ENCODE measurements at places on chromosomes 4 and X. TPM values are rescaled to one million over a fixed set of nuclear protein-coding genes. Genes with fewer than 3 reads are reported as not detected.

DNA sequence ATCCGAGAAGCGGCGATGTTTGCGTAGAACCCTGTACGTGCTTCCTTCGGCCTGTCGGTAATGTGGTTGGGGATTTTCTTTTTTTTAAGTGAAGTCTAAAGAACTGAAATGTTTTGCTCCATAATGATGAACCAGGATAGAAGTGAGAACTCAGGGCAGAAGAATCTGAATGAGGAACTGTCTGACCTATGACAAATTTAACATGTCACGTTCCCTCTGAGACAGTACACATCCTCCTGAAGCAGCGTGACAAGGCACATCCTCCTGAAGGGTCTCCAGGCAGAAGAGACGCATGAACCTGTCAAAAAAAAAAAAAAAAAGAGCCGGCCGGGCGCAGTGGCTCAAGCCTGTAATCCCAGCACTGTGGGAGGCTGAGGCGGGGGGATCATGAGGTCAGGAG, 6.2 kb downstream of the CSF2RA start:
- DNase-seq = no peak

The RBMXL3 gene
- total RNA-seq = not detected

The GABRG1 gene
- total RNA-seq = 0.05 TPM

GRCh38 chrX:132918523-132918922, 39.9 kb downstream of the HS6ST2 start:
- DNase-seq = no peak

- no peak for DNase-seq
Observed at GRCh38 chr4:8545439-8545765, 34.8 kb upstream of the GPR78 start.

The SHISA3 gene
- total RNA-seq = 0.28 TPM

The XAGE3 gene
- not detected for total RNA-seq

DNA sequence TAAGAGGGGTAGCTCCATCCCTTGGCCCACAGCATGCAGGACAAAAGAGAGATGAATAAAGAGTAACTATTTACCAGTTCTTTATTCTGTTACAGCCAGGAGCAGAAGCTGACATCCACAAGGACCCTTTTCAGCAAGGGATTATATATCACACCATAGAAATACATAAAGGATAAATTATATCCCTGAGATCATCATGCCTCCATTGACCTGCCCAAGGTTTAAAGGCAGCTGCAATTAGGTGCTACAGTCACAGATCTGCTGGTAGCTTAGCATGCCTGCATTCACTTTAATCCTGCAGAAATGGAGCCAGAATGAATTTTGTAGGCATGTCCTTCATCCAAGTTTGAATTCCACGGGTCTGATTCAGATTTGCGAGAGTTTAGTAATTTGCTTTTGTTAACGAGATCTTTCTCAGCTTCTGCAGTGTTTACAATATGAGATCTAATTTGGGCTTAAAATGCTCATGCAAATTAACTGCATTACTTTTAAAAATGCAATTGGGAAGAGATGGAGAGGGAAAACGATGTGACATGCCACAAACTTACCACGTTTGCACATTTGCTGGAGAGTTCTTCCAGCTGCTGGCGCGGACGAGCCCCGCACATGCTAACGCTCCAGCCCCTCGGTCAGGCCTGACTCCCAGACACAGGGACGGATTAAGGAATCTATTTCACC, 327.0 kb upstream of the NOCT start:
- DNase-seq = no peak

The SSX2 gene
- not detected for total RNA-seq

GRCh38 chr4:153988492-153989363, 199.8 kb upstream of the SFRP2 start:
- no peak for DNase-seq

The ADGRL3 gene
- total RNA-seq = 2.0 TPM

GRCh38 chr4:119739796-119740195, 111.2 kb upstream of the PDE5A start:
- no peak for DNase-seq

The TMSB15B gene
- 9.1 TPM for total RNA-seq

- DNase-seq = no peak
Observed at GRCh38 chr4:20639346-20639745, 60.9 kb upstream of the PACRGL start.

The SMIM10 gene
- total RNA-seq = 1.3 TPM

- no peak for DNase-seq
Observed at GRCh38 chrX:103099691-103100090, 6.7 kb upstream of the NXF3 start.

GRCh38 chr4:48297256-48297846, 27.7 kb upstream of the TEC start:
- no peak for DNase-seq

The HAND2 gene
- 1.4 TPM for total RNA-seq

The INTU gene
- 2.4 TPM for total RNA-seq

The KLHL4 gene
- total RNA-seq = 1.7 TPM

DNA sequence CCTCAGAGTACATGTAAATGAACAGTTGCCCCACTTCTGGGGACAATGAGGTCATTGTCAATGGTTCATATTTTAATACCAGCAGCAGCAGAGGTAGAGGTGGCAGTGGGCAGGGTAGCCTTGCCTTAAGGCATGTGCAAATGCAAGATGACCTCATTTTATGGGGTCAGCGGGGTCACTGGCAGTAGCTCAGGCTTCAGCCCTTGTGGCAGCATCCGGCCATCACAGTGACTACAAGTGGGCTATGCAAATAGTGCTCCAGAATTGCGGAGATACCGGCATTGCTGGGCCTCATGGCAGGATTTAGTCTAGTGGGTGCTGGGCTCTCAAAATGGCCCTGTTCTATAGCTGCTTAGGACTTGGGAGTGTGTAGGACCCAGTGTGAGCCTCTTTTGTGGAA, 144.7 kb downstream of the FAM47A start:
- no peak for DNase-seq

DNA sequence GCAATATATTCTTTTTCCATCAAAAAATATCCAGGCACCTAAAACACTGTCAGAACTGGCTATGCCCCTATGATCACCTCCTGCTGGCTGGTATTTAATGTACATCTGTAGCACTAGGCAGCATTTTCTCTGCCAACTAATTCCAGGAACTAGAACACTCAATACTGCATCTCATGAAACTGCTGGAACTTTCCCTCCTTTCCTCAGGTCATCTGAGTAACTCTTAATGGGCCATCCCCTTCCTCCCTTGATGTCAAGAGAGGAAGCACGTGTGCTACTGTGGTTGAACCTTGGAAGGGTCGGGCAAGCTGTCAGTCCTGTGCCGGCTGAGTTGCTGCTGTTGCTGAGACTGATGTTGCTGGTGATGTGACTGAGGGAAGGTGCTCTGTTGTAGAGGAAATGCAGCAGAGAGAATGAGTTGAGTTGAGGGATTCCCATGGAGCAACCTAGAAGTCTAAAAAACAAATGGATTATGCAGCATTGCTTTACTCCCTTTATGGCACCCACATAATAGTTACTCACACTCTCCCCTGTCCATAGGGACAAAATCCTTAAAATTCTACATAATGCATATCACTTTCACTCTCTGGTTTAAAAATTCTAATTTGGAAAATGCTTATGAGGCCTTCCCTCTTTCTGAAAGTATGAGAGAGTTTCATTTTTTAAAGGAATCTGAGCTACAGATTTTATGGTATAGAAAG, 39.5 kb downstream of the TMEM165 start:
- DNase-seq = no peak

The SULT1B1 gene
- total RNA-seq = 0.90 TPM

DNA sequence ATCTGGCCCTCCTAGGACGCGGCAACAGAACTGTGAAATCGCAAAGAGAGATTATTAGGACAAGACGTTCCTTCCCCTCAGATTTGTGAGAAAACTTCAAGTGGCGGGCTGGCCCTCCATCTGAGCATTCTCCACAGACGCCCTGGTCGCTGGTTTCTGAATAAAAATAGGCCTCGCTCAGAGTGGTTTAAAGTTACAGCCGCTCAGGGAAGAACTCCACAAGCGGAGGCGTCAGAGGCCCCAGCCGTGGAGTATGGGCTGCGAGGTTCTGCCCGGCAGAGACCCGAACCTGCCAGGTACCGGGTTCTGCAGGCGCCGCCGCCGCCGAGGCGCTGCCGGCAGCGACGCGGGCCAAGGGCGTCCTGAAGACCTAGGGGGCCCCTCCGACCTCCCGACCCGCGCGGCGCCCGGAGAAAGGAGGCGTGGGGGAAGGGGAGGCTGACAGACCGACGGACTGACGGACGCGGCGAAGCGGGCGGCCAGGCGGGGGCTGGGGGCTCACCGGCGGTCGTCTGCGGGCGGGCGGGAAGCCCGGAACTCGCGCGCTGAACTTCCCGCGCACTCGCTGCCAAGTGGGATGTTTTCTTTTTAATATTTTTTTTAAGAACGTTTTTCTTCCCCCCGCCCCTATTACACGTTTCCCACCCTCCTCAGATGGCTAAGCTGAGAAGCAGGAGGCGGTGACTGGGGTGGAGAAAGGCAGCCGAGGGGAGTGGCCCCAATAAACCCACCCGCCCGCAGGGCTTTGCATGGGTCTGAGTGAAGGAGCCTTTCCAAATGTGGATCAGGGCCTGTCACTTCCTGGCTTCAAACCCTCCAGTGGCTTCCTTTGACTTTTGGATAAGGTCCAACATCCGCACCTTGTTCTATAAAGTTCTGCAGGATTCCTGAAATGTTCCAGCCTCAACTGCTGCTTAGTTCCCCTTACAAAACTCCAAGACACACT, at the start of gene PABPC4L:
PABPC4L (minus strand) TSS at position 574 of the 946 bp plus-strand sequence. CDS start 770 bp downstream, outside the sequence.
- peak; percentile 4 for DNase-seq

DNA sequence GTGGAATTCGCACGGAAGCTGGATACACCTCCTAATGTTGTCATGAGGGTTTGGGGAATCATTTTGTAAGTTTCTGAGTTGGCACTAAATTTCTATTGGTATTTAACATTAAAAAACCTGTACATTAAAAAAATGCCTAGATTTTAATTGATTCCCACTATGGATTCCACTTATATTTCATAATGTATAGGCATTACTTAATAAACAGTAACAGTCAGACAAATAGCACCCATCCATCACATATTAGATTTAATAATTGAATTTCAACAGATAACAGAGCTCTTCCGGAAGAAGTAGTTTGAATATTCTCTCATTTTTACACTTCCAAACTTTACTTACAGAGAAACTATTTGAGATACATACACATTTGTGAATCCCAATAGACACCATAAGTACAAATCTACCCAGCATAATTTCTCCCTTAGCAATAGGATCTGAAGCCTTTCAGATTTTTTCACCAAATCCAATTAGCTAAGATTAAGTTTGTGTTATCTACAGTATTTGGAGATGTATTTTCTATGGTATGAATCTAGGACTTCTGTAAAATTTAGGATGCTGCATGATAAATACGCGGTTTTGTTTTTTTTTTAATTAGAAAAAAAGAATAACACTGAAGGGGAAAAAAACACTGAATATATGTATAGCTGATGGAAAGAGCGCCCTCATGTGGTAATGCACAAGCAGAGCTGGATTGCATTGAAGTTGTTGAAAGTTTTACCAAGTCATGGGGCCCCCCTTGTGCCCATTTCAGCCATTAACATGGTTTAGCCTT, 12.2 kb upstream of the ODAM start:
- no peak for DNase-seq

GRCh38 chr4:146477054-146477453, 44.7 kb downstream of the SLC10A7 start:
- no peak for DNase-seq

The FOXR2 gene
- not detected for total RNA-seq

DNA sequence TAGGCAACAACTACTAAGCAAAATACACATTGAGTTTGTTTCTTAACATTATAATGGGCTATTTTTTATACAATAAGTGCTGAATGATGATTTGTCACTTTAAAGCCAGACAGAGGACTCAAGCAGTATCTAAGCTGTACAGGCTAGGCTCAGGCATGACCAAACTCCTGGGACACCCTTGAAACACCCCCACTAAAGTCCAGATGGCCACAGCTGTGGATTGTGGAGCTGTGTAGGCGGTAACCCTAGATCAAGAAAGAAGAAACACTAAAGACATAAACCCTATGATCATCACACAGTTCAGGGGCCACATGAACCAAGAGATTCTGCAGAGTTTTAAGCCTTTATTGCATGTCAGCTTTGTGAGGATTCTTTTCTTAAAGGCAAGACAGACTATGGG, 25.1 kb downstream of the TAB3 start:
- DNase-seq = no peak

GRCh38 chrX:154355094-154355775, 19.2 kb downstream of the FLNA start:
- DNase-seq = no peak

DNA sequence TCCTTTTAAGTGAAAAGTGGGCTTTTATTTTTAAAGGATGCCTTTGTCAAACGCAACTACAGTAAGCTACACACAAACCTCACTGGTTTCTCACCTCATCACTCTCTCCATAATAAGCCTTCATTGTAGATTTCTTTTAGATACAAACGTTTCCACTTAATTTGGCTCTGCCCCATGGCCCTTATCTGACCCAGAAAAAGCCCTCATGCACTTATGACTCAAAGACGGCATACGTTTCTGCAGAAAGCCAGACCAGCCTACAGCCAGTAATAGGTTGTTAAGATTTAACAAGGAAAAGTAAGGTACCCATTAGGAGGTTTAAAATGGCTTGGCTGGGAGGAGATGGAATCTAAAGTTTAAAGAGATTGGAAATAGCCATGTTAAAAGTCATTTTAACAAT, 914.6 kb upstream of the INTU start:
- DNase-seq = no peak

GRCh38 chr4:38582445-38582844, 81.6 kb upstream of the KLF3 start:
- no peak for DNase-seq

The CFI gene
- 3.0 TPM for total RNA-seq

GRCh38 chr4:159764343-159764952, 661.6 kb downstream of the RAPGEF2 start:
- DNase-seq = no peak

GRCh38 chr4:186051096-186051495, 17.9 kb upstream of the TLR3 start:
- DNase-seq = no peak

The CT45A2 gene
- total RNA-seq = not detected

- DNase-seq = no peak
Observed at GRCh38 chr4:10031668-10032590, 10.6 kb upstream of the SLC2A9 start.

GRCh38 chr4:152038238-152038637, 277.4 kb upstream of the GATB start:
- no peak for DNase-seq

The FGF13 gene
- total RNA-seq = 1.1 TPM

- DNase-seq = no peak
Observed at GRCh38 chr4:52102587-52102986, 51.5 kb downstream of the SPATA18 start.

Data from thymus (tissue), 14 donors.